Body of pancreas (tissue), 4 donors: ENCODE measurements at places on chromosomes 6 and 20. TPM values are rescaled to one million over a fixed set of nuclear protein-coding genes. Genes with fewer than 3 reads are reported as not detected.

Gene ZDHHC14
- 10.6 TPM for total RNA-seq

Gene SOX4
- 17.8 TPM for total RNA-seq

Gene PYGB
- 34.8 TPM for total RNA-seq

Gene SLC35F1
- total RNA-seq, result 0.78 TPM

Gene CLPSL2
- total RNA-seq, result not detected

Gene ZKSCAN3
- total RNA-seq, result 1.3 TPM

Gene LY86
- not detected for total RNA-seq
